ENCODE measurements at places on chromosomes 16 and 17.

- DNase-seq: no peak
These were observed 12.7 kb downstream of the MAPT start for GRCh38 chr17:45906927-45907622.

GRCh38 chr17:49512296-49513043, 17.4 kb downstream of the NGFR start:
- no peak for DNase-seq

- no peak for DNase-seq
These were observed 151.3 kb downstream of the C16orf95 start for GRCh38 chr16:87165885-87166284.

DNA sequence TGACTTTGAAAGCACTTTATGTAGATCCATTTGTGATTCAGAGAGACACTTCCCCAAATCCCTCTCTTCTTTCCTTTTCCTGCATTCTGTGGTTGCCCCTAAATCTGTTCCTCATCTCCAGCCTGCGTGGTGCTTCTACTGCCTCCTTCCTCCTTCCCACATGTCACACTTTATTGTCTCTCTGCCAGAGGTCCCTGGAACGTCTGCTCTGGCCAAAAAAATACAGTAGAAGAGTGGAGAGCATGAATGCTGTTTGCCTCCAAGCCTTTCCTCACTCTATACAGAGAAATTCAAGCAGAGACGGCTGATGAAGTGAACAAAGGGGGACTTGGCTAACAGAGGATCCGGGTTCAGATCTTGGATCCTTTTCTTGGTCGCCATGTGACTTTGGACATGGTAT, 22.8 kb upstream of the IRX3 start:
- no peak for DNase-seq

- no peak for DNase-seq
These were observed 14.2 kb downstream of the NFAT5 start for GRCh38 chr16:69579783-69580481.

GRCh38 chr17:1730326-1731193, 6.1 kb downstream of the WDR81 start:
- DNase-seq: no peak

DNA sequence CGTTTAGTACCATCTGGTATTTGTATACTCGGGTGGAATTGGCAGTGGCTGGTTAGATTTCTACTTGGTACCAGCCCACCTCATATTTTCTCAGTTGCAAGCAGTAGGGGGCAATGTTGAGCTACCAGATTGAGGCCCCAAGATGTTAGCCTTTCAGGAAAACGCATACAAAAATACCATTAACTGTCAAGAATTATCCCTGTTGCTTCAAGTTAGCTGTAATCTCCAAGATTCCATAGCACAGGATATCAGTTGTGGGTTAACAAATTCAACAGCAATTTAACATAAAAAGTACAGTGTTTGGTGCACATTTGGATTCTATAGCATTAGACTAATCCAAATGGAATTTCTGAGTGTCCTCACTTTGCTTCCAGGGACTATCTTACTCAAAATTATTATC, 188.2 kb downstream of the FTO start:
- DNase-seq: peak; percentile 33

DNA sequence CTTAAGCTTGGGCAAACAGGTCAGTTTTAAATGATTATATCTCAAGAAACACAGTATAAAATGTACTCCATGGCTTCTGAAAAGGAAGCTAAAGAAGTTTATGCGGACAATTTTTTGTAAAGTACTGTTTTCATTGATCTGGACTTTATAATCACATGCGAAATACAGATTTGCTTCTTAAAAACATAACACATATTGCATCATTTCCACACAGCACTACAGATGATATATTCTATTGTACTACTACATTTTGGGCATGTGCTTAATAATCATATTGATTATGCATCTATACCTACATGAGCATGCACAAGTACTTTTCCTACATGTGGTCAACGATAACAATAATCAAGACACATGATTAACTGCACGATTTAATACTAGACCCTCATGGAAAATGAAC, 22.5 kb downstream of the TRIM37 start:
- no peak for DNase-seq

GRCh38 chr17:80353718-80354275, 61.2 kb upstream of the ENDOV start:
- DNase-seq: no peak

DNA sequence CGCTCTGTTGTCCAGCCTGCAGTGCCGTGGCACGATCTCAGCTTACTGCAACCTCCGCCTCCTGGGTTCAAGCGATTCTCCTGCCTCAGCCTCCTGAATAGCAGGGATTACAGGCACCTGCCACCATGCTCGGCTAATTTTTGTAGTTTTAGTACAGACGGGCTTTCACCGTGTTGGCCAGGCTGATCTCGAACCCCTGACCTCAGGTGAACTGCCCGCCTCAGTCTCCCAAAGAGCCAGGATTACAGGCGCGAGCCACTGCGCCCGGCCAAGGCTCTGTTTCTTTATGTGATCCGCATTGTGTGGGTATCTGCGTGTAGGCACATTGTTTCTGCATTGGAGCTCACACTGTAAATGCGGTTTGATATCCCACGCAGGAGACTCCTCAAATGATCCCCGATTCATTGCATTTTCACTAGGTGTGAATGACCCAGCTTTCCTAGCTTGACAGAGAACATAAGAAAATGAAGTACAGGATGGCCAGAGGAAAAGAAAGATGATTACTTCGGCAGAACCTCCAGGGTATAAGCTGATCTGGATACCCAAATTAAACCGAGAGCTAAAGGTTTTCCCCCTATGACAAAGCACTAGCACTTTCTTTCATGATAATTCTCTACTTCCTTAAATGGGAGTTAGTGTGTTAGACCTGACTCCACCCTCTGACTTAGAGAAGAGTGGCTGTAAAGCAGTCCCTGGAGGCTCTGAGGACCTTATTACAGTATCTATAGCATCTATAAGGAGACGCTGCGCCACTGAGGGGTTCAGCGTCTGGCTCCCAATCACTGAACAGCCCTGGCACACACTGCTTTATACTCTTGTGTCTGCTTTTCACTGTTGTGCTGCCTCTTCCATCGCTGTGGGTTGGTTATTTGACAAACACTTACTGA, 17.3 kb downstream of the COTL1 start:
- DNase-seq: no peak

GRCh38 chr17:30482555-30482954, 5.3 kb downstream of the GOSR1 start:
- DNase-seq: no peak

DNA sequence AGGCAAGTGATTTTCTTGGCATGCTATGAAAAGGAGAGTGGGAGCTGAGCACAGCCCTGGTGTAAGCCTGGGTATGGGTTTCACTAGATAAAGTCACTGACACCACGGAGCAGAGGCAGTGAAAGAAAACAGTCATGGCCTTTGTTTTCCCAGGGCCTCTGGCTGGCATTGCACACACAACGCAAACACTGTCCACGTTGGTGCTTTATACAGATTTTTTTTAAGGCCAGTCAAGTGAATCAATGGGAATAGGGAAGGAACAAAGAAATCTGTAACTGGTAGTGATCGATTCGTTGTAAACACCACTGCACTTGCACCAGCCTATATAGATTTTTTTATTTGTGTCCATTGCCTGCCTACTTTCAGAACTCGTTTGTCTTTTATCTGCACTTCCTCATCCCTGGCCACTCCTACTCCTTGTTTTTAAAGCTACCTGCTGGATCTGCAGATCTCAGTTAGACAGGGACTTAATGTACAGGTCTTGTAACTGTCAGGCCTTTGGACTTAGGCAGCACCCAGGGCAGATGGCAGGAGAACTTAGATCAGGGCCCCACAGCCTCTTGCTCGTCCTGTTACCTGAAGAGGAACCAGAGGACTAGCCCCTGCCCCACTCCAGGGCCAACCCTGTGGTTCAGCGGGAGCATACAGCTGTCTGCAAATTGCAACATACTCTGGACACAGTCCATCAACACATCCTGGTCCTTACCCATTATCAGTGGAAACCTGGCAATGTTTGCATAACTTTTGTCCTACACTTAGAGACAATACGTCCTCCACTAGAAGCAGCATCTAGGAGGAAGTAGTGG, 10.6 kb upstream of the TMIGD1 start:
- DNase-seq: peak; percentile 61

DNA sequence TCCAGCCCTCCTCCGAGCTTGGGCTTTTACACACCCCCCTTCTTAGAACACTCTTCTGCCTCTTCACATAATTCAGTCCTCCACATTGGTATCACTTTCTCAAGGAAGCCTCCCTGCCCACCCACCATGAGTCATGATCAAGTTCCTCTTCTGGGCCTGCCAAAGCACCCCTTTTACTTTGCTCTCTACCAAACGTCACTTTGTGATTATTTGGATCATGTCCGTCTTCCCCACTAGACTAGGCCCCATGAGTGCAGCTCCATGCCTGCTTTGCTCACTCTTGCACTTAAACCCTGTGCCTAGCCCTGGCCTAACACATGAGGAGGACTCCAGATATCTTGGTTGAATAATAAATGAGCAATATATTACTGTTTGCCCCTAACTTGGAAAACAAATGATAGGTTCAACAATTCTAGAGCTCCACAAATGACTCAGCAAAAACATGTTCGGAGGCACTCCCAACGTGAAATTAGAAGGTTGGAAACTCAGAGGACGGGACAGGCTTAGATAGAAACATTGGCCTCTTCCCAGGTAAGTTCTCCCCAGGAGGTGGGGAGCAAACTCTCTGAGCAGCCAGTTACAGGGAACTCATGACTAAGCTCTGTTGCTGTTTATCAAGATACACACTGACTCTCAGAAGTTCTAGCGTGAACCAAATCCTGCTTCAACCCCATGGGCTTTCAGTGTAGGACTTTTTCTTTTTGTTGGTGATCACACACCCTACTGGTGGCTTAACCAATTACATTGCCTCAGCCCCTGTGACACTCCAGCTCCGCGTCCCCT, 28.3 kb downstream of the G6PC1 start:
- no peak for DNase-seq

DNA sequence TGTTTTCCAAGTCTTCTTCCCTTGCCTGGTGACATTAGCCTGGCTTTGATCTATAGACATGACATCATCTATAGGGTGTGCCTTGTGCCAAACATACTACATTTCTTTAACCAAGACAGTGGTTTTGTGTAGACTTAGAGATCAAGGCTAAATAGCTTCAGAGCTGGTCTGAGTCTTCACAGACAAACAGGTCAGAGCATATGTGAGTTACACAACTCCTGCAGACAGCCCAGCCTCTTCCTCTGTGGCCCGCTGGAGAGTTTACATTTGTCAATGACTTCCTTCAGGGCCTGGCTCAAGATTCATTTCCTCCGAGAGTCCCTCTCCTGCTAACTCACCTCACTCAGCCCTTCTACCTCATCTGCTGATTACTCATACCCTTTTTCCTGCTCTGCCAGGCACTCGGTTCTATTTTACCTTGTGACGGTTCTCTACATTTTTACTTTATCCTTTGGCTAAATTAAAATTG, 73.1 kb upstream of the TANC2 start:
- no peak for DNase-seq

GRCh38 chr16:53598511-53599275, 95.7 kb upstream of the AKTIP start:
- DNase-seq: no peak

GRCh38 chr16:66386629-66387622, 20.4 kb downstream of the CDH5 start:
- no peak for DNase-seq

- no peak for DNase-seq
These were observed 1.1 kb downstream of the VASN start for GRCh38 chr16:4372578-4373355.

DNA sequence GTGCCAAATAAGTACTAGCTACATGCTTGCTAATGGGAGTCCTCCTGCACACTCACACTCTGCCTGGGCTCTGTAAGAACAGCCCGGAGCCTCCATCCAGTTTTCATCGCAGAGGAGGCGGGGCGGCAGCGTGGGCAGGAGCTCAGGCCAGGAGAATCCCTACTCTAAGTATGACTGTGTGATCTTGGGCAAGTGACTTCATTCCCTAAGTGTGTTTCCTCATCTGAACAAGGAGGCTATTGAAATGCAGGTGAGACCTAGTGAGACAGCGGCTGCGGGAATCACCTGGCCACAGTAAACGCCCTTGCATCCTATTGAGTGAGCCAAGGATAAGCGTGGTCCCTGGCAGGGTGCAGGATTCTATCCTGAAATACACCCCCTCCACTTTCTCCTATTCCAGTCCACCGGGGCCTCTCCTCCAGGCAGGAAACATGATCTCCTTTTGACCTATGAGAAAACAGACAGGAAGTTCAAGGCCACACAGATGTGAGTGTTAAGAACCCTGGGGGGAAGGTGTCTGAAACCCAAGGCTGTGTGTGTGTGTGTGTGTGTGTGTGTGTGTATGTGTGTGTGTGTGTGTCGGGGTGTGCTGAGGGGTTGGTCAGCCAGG, 5.2 kb upstream of the RAI1 start:
- DNase-seq: peak; percentile 53

DNA sequence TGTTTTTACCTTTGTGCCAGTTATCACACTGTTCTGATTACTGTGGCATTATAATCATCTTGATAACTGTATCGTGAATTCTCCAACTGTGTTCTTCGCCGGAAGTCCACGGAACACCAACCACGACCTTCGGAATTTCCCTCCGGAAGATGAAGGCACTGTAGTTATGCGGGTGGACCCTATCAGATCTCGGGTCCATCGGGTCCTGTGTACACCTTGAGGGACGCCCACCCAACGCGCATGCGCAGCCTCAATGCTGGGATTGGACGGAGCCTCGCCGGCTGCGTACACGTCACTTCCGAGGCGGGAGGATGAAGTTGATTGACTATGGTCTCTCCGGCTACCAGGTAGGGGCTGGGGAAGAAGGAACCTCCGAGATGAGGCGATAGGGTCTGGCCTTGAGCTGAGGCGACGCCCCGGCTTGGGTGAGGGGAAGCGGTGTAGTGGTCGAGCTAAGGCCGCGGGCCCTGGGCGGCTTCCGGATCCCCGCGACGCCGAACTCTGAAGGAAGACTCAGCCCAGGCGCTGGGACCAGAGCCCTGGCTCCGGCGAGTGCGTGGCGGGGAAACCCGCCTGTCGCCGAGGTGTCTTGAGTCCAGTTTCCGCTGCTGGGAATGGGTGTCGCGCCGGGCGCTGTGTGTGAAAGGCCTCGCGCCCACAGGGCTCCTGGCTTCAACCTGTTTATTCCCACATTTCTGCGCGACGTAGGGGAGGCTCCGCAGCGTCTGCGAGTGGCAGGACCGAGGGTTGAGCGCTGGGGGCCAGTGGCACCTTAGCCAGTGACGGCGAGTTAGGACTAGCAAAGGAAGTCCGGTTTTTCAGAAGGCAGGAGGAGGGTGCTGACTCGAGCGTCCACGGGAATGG, at the start of gene DHRS7B:
Gene DHRS7B (plus strand): TSS at position 320 of the 864 bp plus-strand sequence. CDS start 8 bp downstream, at position 328.
- DNase-seq: peak; percentile 96

- DNase-seq: no peak
These were observed 34.1 kb downstream of the ABAT start for GRCh38 chr16:8708536-8708935.

GRCh38 chr17:82883419-82884031, 43.7 kb upstream of the ZNF750 start:
- no peak for DNase-seq
